ENCODE measurements at places on chromosomes 6 and 20.

DNA sequence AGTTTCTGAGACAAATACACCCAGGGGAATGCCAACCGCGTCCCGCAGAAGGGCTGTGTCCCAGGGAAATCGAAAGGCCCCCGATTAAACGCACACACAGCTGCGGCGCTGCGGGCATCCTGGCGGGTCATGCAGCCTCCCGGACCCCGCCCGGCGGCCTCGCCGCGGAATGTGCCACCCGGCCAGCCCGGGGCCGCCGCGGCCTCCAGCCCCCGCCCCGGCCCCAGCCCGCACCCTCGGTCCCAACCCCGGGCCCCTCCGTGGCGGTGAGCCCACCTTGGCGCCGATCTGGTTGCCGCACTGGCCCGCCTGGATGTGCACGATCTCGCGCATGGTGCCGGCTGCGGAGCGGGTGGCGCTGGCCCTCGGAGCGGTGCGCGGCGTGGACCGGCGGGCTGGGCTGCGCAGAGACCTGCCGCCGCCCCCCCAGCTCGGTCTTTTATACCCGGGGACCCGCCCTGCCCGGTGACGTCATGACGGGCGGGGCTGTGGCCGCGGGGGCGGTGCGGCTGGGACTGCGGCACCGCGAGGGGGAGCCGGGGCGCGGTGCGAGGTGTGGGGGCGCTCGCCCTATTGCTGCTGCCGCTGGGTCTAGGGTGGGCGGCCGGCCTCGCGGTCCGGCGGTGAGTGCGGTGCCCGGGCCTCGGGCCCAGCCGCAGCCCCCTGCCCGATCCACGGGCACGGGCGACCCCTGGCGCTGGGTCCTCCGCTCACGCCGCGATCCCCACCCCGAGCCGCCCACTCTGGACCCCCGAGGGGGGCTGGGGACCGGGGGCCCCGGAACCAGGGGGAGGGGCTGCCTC is at the start of gene TUBB2A:
TUBB2A (minus strand) TSS at position 414 of the 803 bp plus-strand sequence; CDS start at position 333, 81 bp downstream.
- peak; percentile 86 for DNase-seq

- DNase-seq = no peak
Observed at GRCh38 chr20:22824077-22824476, 211.0 kb upstream of the SSTR4 start.

- no peak for DNase-seq
Observed at GRCh38 chr20:40109136-40109535, 579.9 kb downstream of the MAFB start.

GRCh38 chr20:3156811-3157619 is 2.6 kb downstream of the FASTKD5 start:
- no peak for DNase-seq

- no peak for DNase-seq
Observed at GRCh38 chr6:157848693-157849092, 25.6 kb downstream of the SNX9 start.

- DNase-seq = no peak
Observed at GRCh38 chr20:47455133-47456040, 46.3 kb upstream of the NCOA3 start.

DNA sequence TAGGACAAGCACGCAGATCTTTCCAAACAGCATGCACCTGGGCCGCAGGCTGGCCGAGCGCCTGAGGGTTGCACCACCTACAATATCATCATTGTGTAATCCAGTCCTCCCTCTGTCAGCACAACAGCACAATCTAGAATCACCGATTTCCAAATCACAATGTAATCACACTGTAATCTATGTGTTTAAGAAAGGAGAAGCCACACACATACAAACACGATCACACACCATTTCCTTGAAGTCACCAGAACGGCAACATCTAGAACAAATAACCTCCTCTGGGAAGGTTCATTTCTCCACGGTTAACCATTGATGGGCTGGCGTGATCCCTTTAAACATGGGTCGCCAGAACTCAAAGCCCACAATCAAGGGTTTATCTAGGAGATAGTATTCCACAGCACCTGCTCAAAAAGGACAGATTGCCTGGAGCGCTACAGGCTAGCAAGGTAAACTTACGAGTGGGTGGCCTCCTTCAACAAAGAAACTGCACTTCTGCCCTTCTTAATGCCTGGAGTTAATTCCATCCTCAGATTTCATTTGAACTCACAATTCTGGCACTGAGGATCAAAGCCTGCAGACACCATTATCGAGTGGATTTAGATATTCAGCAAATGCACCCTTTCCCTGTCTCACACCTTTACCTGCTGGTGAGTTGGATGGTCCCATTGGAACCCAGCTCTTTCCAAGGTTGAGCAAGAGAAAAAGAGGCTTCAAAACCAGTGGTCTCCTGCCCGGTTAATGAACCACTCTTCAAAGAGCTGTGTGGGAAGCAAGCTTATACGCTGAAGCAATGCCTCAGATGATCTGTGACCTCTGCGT is 83.8 kb upstream of the FOXQ1 start:
- DNase-seq = no peak

DNA sequence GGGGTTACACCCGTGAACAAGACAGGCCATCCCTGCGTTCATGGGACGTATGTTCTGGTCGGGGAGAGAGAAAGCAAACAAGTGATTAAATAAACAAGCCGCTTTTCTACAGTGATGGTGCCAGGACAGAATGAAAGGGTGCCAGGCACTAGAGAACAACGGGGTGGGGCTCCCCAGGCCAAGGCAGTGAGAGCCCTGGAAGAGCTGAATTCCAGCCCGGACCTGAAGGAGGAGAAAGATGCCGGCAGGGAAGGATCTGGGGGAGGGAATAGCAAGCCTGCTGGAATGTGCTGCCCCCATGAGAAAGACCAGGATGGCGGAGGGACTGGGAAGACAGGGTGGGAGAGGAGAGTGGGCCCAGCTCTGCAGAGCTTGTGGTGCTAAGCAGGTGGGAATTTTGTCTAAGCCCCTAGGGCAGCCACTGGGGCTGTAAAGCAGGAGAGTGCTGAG is 7.5 kb downstream of the SNAI1 start:
- DNase-seq = no peak

DNA sequence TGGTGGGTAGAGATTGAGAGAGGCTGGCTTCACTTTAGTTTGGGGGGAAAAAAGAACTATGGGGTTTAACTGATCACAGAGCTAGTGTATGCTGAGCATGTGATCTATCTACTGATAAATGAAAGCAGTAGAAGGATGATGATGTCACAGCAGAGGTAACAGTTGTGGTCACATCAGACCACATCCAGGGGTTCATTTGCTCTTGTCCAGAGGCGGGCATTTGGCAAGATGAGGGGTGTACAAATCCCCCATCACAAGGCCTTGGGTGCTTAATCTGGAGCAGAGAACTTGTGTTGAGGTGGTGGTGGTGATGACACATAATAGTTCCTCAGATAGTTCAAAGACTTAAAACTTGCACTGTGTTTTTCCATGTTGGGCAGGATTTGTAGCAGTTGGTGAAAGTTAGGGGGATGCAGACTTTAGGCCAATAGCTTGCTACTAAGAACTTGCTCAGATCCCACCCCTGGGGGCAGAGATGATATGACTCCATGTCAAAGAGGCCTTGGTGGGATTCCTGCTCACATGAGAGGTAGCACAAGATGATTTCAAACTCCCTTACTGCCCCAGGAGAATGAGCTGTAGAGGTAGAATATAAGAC is 63.4 kb downstream of the PRDM1 start:
- DNase-seq = no peak

- DNase-seq = no peak
Observed at GRCh38 chr20:57878786-57879424, 169.1 kb upstream of the PMEPA1 start.

DNA sequence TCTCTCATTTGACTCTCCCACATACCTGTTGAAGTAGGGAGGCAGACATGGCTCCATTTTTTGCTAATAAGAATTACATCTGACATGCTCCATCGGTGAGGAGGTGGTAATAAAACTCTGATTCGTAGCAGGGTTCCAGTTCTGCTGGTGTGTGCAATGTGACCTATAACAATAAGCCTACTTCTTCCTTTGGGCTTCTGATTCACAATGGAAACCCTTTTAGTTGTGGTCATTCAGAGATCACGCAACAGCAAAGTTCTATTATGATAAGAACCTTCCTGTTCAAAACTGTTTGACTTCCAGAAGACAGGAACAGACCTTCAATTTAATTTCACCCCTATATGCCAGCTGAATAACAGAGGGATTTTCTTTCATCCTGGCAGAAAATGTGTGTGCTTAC is 31.4 kb upstream of the GSTA4 start:
- no peak for DNase-seq

DNA sequence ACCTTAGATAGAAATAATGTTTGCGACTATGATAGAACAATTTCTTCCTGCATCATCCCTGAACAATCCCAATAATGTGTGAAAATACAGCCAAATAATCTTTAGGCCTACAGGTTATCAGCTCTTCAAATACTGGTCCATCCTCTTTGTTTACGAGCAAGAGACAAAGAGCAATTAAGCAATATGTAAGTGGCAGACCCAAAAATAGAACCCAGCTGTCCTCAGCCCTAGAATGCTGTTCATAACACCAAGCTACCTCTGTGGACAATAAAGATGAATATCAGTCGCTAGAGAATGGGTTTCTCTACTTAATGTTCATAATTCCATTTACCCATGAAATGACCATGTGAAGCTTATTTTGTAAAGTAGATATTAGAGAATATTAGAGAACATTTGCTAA is 28.4 kb upstream of the OSTM1 start:
- no peak for DNase-seq

DNA sequence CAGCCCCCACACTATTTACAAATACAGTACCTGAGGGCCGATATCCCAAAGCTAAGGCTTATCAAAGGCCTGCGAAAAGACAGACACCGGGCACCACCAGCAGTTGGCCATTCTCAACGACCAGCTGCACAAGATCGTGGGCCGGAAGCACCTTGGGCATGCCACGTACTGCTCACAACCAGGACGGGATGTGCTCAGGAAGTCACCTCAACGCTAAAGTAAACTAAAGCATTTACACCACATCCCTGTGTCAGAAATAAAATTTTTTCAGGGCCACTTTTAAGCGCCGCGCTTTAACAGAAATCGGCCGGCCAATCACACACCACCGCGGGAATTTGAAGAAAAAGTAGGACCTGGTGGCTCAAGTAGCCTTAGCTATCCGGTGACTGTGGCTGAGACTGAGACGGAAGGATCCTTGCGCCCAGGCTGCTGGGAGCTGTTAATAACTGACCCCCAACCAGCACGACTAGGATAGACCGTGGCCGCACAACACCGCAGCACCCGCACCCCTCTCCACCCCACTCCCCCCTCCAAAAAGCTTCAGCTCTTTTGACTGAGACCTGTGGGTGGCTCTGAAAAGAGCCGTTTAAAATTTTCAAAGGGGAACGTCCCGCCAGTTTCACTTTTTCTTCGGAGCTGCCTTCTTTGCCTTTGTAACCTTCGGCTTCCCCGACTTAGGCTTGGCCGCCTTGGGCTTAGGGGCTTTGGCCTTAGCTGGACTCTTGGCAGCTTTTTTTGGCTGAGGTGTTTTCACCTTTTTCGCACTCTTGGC is 131.2 kb upstream of the BTN3A2 start:
- DNase-seq = peak; percentile 64

GRCh38 chr6:34897130-34897529 is 8.1 kb downstream of the ANKS1A start:
- DNase-seq = no peak

GRCh38 chr20:21083825-21084325 is 22.3 kb downstream of the LINC00237 start:
- no peak for DNase-seq

- DNase-seq = no peak
Observed at GRCh38 chr6:15023448-15023847, 222.4 kb upstream of the JARID2 start.

DNA sequence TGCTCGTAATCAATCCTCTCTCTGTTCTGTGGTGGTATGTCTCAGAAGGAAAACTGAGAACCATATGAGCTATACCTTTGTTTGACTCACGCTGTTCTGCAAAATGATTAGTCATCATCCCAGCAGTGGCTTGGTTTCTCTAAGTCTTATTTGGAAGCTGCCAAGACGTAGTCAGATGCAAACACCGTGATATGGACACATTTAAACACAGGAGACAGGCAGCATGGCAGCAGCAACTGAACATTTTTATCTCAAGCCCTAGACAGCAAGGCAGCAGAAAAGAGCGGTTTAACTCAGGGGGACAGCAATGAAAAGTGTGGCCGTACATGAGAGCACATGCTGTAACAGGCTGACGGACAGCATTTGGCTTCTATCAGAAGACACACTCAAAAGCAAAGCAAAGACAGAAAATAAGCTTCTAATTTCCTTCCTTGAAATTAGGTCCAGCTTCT is 1295.1 kb downstream of the EPHA7 start:
- no peak for DNase-seq

GRCh38 chr20:47438464-47439381 is 63.0 kb upstream of the NCOA3 start:
- no peak for DNase-seq

DNA sequence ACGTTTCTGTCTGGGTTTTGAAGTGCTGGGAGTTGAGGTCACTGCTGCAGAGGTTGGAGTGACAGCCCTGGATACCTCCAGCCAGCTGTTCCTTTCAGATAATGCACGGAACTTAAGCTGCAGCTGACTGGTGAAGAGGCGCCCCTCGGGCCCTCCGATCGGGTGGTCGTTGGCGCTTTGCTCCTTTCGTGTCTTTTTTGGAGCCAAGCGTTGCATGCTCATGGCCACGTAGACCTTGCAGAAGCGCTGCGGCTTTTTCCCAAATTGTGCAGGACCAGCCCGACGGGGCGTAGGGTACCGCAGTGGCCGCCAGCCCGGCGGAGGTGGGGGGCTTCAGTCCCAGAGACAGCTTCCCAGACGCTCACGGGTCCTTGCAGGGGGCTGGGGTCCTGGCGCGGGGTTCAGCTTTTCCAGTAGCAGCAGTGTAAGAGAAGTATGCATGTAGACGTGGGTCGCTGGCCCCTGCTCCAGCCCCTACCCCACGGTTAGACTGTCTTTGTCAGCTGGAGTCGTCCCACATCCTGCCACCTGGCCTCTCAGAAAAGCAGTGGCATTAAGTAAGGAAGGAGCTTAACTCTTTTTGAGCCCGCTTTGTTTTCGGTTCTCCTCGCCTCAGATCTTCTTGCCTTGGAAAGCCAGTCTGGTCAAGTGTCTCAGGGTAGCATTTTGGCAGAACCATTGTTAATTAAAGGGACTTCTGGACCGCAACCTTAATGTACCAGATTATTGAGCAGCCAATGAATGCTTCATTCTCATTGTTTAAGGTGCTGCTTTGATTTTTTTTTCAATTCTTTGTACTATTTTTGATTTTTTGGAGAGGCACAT is 838 bp downstream of the TNFAIP3 start:
- DNase-seq = peak; percentile 40

GRCh38 chr6:74574794-74575193 is 631.1 kb downstream of the COL12A1 start:
- no peak for DNase-seq
